ENCODE measurements at places on chromosomes 4 and X.

- DNase-seq, result no peak
These were observed 64.5 kb downstream of the ANXA3 start for GRCh38 chr4:78616046-78616498.

DNA sequence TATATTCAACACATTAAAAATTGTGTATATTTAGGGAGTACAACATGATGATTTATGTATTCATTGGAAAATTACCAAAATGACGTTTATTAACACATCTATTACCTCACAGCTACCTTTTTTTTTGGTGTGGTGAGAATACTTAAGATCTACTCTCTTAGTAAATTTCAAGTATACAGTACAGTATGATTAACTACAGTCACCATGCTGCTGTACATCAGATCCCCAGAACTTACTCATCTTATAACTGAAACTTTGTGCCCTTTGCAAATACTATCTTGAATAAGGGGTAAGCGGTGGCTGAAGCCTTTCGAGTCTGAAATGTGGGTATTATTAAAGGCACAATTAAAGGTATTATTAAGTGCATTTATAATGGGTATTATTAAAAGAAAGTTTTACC, 976 bp downstream of the PHKA1 start:
- DNase-seq, result no peak

DNA sequence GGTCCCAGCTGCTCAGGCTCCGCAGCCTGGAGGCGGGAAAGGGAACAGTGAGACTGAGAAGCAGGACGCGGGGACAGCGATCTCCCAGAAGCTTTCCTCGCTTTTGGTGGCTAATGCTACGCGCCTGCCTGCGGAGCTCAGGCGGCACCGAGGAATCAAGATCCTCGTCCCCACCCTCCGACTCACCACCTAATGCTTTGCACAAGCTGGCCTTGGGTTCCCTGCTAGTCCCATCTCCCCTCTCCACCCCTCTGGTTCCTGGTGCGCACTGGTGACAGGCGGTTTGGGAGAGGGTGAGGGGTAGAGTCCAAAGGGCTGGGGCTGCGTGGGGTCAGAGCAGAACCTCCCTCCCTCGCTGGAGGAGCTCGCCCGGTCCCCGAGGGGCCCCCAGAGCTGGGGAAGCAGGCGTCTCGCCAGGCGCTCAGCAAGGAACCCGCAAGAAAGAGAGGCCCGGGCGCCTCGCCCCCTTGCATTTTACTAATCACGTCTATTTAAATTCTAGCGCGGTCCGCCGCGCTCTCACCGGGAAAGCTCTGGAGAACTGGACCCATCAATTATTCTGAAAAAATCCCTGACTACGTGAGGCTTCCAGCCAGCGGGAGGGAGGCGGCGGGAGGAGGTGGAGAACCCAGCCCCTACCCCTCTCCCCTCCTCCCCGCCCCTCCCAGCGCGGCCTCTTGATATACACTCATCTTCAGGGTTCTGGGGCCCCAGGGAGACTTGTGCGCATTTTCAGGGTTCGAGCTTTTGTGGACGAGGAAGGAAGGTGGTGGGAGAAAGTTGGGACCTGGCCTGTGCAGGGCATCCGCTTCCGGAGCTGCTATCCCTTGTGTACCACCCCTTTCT, 9.1 kb downstream of the POU4F2 start:
- no peak for DNase-seq

DNA sequence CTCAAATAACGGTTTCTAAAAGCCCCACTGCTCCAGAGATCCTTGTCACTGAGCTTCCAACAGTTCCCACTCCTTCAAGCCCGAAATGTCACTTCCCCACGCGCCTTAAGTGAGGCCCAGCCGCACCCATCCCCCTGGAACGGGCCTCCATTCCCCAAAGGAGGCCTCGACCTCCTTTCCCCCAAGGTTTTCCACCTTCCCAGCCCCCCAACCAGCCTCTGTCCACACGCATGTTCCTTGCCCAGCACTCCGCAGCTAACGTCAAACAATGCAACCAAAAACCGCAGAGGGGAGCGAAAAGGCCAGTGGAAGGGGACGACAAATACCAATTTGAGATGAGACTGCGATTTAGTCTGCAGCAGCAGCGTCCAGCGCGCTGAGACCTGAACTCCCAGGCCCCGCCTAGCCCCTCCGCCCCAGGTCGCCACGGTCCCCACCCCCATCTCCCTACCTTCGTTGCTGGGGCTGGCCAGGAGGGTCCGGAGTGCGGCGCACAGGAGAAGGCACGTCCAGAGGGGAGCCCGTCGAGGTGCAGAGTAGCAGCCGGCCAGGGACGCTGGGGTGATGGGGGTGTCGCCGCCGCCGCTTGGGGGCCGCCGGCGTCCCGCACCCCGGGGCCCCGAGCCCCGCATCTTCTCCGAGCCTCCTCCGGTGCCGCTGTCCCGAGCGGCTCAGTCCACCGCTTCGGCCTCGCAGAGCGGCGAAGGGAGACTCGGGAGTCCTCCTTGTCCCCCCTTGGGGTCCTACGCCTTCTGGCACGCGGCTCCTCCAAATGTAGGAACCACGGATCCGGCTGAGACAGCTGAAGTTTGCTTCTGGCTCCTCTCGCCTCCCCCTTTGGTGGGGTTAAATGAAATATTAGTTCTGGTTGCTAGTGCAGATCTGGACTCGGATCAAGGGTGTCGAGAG, 924 bp downstream of the EPHA5 start:
- no peak for DNase-seq

DNA sequence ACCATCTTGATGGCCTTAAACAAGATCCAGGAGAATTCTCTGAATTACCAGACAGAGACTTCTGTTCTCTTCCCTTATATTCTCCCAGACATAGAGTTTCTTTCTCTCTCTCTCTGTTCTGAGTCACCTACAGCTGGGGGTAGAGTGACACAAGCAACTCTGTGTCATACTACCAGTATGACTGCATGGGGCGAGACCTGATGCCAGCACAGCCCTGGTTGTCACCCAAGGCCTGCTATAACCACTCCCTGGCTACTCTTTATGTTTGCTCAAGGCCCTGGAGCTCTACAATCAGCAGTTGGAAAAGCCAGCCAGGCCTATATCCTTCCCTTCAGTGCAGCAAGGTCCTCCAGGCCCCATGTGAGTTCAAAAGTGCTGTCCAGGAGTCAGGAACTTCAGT, 114.2 kb upstream of the TENT5D start:
- no peak for DNase-seq

- no peak for DNase-seq
These were observed 276.9 kb upstream of the TACR3 start for GRCh38 chr4:103996637-103997036.

DNA sequence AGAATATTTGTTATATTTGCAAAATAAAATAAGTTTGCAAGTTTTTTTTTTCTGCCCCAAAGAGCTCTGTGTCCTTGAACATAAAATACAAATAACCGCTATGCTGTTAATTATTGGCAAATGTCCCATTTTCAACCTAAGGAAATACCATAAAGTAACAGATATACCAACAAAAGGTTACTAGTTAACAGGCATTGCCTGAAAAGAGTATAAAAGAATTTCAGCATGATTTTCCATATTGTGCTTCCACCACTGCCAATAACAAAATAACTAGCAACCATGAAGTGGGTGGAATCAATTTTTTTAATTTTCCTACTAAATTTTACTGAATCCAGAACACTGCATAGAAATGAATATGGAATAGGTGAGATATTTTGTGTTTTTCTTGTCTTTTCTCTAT, at the start of gene AFP:
Gene AFP (plus strand): TSS at position 238 of the 400 bp plus-strand sequence. CDS start 42 bp downstream, at position 280.
- DNase-seq, result no peak
